ENCODE measurements at places on chromosomes 11 and 22. TPM values are rescaled to one million over a fixed set of nuclear protein-coding genes. Genes with fewer than 3 reads are reported as not detected.

DNA sequence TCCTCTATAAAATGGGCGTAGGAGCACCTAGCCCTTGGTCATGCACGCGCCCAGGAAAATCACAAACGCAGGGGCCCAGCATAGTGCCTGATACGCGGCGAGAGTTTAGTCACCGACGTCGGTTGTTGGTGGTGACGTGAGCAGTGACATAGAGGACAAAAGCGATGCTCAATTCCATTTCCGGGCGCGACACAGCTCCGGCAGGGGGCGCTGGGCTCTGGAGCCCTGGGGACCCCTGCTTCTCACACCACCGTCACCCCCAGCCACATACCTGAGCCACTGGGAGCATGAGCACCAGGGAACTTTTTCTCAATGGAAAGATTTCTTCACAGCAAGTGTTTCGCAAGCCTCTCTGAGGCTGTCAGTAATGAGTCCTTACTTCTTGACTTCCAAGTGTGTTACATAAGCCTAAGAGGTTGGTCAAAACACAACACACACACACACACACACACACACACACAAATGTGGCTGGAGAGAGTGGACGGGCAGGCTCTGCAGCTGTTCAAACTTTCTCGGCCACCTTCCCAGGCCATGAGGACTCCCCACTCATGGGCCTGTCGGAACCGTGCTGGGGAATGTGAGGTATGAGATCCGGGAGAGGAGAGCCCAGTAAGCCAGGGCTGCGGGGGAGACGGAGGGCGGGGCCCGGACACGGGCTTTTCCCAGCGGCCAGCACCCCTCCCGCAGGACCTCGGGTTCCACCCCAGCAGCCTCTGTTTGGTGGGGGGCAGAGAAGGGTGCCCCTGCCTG, 36.9 kb upstream of the LINC01488 start:
- DNase-seq, result peak; percentile 45

DNA sequence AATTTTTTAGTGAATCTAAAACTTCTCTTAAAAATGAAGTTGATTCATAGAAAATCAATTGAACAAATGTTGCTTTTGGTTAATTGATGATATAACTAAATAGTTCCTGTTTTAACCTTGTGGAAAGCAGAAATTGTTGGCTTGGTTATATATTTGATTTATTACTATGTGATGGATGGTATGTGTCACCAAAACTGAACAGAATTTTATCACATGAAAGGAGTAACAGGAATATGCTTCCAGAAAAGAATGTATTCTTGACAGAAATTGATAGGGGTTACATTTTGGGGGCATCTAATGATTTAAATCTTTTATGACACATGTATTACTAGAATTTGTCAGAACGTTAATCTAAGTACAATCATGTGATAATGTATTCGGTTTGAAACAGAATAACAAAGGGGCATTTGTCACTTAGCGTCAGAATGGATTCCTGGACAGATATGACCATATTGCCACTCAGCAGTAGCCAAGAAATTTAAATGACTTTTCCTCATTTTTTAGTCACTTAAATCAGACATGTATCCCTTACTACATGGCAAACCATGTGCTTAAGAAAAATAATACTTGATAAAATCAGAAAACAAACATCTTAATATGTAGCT, 295.2 kb downstream of the GRM5 start:
- no peak for DNase-seq

GRCh38 chr22:19816372-19817119, 38.1 kb downstream of the GNB1L start:
- no peak for DNase-seq

DNA sequence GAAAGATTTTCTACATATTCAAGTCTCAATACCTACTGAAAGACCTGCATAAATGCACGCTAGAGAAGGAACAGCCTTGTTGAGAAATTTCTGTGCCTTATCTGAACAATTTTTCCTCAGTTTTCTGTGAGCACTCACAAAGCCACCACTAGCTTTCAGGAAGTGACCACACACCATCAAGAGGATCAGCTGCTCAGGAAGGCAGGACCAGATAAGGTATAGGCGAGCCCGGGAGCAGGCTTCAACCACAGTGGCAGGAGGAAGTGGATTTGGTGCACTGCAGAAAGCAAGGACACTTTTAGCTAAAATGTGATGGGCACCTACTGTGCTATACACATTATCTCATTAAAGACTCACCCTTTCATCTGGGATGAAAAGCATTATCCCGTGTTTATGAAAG, 220.8 kb downstream of the RAB38 start:
- no peak for DNase-seq

The PRODH gene
- total RNA-seq, result 0.23 TPM

DNA sequence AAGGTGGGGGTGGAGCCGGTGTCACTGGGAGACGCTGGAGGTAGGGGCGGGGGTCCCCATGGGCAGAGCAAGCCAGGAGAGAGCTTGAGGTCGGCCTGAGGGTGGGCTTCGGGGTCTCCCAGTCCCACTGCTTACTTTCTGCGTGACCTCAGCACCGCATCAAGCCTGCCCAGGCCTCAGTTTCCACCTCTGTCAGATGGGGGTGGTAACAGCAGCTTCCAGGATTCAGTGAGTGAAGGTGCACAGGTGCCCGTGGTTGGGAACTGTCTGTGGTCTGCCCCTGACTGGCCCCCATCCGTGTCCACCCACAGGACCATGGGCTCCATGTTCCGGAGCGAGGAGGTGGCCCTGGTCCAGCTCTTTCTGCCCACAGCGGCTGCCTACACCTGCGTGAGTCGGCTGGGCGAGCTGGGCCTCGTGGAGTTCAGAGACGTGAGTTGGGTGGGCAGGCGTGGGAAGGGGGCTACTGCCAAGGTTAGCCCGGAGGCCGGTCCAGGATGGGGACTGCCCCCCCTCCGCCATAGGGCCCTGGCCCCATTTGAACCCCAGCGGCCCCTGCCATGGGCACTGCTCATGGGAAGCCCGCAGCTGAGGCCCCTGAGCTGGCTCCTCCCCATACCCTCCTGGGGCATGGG, 2.2 kb downstream of the TCIRG1 start:
- DNase-seq, result no peak

DNA sequence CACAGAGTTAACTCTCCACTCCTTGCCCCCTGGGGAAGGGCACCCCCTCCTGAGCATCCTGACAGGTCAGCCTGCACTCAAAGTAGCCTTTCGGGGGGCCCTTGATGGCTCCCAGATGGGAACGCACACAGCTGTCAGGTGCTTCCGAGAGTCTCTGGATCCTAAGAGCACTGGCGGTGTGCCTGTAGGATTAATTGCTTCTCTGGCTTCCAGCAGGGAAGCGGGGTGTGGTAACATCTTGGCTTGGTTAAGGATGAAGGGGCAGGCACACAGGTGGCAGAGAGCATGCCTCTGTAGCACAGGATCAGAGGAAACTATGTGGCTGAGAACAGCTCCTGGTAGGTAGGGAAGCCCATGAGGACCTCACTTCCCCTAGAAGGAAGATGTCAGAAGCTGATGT, 199.8 kb downstream of the MIAT start:
- DNase-seq, result no peak

GRCh38 chr11:96075532-96075959, 151.6 kb upstream of the MTMR2 start:
- no peak for DNase-seq

DNA sequence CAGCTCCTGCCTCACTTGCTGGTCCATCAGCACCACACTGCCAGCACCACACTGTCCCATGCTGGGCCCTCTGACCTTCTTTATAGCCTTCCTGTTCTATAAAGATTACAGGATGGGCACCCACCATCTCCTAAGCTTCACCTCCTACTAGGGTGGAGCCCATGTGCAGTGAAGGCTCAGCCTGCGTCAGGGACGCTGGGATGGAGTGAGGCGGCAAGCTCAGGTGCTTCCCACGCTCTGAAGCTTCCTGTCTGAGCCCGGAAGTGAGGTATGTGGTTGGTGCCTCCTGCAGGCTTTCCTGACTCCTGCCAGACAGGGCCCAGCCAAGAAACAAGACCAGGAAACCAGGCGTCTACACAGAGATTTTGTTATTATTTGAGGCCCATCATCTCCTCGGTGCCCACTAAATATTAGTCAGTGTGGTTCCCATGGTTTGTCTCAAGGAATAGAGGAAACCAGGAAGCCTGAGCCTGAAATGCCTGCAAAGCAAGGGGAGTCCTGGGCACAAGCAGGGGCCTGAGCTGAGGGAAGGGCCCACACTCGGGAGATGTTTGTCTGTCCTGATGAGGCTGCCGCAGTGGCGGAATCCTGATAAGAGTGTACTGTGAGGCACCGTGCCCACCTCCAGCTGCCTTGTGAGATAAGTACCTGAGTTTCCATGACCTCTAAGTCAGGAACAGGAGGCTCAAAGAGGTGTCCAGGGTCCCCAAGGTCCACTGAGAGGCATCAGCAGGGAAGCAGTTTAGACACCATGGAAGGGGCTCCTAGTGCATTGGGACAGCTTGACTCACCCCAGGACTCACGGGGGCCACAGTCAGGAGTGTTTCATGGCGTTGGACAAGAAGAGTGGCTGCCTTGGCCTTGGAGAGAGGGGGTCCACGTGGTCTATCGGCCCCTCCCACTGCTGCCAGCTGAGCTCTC, 22.0 kb downstream of the RSPH14 start:
- no peak for DNase-seq

The NDUFC2 gene
- 107 TPM for total RNA-seq

The CD81 gene
- 83.6 TPM for total RNA-seq

The SLC15A3 gene
- not detected for total RNA-seq

DNA sequence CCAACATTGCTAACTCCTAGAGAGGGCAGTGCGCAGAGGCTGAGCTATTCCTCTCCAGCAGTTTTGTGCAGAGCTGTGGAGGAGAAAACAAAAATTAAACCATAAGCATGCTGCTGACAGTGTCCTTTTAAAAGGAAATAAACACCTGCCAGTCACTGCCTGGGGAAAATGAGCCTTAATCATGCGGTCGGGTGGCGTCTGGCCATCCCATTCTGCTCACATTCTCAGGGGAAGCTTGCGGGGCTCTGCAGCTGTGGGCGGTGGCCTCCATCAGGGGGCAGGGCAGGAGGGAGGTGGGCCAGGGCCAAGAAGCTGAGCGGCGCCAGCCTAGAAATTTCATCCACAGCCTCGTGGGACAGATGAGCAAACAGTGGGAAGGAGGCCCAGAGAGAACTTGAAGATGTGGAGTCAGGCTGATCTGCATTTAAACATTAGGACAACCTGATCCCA, 71.0 kb upstream of the TP53I11 start:
- no peak for DNase-seq

The SCGB1D4 gene
- not detected for total RNA-seq

The CYTH4 gene
- total RNA-seq, result not detected

- no peak for DNase-seq
These were observed 33.8 kb downstream of the ADAMTS8 start for GRCh38 chr11:130394615-130395014.

- peak; percentile 38 for DNase-seq
These were observed 16.0 kb downstream of the TRPM5 start for GRCh38 chr11:2428322-2428795.

- DNase-seq, result no peak
These were observed 20.6 kb upstream of the RAPSN start for GRCh38 chr11:47469361-47470179.

The INPP5J gene
- 0.35 TPM for total RNA-seq

DNA sequence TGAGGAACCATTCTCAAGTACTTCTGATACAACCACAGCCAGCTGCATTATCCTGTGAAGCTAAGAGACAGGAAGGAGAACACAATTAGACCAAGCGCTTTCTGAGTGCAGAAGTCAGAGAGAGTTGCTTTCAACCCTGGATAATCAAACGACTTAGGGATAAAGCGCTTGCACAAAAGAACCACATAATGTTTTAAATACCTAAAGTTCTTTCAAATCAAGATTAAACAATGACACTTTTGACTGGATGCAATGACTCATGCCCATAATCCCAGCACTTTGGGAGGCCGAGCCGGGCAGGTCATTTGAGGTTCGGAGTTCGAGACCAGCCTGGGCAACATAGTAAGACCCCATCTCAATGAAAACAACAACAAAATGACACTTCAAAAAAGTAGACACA, 145.1 kb downstream of the SWAP70 start:
- no peak for DNase-seq

DNA sequence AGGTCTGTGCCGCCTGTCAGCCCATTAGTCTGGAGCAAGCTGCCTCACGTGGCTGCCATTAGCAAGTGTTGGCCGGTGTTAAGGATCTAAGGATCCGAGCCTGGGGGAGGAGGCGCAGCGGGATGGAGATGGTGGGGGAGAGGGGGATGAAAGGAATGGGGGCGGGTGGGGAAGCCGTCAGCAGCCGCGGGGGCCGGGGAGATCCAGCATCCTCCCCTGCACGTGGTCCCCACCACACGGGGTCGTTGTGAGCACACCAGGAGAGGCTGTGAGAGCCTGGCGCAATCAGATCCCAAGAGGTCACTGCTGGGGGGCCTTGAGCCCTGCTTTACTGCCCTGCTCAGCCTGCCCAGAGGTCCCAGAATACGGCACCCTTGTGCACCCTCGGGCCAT, 7.3 kb downstream of the CABP7 start:
- peak; percentile 17 for DNase-seq

GRCh38 chr11:34192481-34193401, 87.3 kb downstream of the NAT10 start:
- peak; percentile 12 for DNase-seq

- peak; percentile 86 for DNase-seq
These were observed at the start of gene PPP2R5B for GRCh38 chr11:64923944-64924909. PPP2R5B (plus strand) TSS chr11:64924689; CDS start chr11:64925735, 1,046 bp downstream.

DNA sequence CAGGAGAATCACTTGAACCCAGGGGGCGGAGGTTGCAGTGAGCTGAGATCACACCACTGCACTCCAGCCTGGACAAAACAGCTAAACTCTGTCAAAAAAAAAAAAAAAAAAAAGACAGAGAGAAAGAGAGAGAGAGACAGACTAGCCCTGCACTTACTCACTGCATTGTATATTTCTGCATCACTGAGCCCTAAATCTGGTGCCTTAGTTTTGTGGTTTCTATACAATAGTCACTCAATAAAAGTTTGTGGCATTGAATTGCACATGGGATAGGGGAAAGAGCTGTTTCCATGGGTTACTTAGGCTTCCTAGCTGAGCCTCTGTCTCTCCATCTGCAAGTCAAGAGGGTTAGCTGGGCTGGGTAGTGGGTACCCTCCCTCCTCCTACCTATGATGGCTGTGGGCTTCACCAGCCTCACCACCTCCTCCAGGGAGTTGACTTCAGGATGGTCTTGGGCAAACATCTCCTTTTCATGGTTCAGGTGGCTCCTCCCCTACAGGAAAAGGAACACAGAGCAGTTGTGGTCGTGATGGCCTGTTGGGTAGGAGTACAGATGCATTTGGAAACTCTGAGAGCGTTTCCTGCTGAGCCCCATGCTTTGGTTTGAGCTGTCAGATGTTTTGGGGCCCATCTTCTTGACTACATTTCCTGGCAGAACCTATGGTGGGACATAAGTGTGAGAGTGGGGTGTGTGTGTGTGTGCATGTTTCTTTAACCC, 73.2 kb downstream of the CCDC81 start:
- no peak for DNase-seq

DNA sequence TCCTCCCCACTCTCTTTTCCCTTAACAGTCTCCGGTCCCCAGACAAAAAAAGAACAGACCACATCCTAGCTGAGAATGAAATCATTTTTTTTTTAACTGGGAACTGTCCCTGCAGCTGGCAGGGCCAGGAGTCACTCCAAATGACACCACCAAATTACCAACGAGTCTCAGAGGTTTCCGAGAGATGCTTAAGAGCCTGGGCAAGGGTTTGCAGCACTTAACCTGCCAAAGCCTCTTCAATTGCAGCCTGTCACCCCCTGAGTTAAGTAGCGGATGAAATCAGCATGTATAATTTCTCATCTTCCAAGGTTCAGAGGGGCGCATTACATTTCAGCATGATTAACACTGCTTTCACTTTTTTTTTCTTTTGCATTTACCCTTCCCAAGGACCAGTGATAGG, 71.8 kb downstream of the TENM4 start:
- no peak for DNase-seq

- no peak for DNase-seq
These were observed 245.7 kb downstream of the NXPE2 start for GRCh38 chr11:114924042-114924441.
